ENCODE measurements at places on chromosomes 13 and 19.
A peak's percentile ranks its signal among the peaks of the same experiment; 100 is the strongest.

GRCh38 chr13:58151452-58151851 is 519.9 kb downstream of the PCDH17 start:
- DNase-seq = no peak

DNA sequence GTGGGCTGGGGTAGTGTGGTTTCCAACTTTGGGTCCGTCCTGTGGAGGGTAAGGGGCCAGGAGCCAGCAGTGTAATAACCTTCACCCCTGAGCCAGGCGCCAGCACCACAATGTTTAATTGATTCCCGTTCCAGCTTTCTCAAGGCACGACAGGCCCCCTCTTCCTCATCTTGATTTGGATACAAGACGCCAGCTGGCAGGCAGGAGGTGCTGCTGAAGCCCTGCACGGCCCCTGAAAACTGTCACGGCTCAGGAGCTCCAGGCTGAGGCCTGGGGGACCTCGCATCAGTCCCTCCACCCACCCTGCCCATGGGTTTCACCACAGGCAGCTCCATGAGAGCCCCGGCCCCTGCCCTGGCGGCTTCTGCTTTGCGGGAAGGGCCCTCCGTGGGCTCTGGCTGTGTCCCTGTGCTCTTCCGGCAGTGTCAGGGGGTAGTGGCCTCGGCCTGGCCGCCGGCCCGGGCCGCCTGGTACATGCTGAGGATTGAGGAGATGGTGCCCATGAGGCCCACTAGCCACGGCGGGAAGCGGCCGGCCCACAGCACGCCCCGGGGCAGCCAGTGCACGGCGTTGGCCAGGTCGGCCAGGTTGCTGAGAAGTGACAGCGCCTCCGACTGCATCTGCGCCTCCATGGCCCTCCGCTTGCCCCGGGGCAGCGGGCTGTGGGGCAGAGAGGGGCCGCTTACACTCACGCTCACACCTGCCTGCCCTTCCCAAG is 11.9 kb downstream of the PEX11G start:
- no peak for DNase-seq

- no peak for DNase-seq
These were observed 210.8 kb upstream of the MAB21L1 start for GRCh38 chr13:35687336-35687735.

DNA sequence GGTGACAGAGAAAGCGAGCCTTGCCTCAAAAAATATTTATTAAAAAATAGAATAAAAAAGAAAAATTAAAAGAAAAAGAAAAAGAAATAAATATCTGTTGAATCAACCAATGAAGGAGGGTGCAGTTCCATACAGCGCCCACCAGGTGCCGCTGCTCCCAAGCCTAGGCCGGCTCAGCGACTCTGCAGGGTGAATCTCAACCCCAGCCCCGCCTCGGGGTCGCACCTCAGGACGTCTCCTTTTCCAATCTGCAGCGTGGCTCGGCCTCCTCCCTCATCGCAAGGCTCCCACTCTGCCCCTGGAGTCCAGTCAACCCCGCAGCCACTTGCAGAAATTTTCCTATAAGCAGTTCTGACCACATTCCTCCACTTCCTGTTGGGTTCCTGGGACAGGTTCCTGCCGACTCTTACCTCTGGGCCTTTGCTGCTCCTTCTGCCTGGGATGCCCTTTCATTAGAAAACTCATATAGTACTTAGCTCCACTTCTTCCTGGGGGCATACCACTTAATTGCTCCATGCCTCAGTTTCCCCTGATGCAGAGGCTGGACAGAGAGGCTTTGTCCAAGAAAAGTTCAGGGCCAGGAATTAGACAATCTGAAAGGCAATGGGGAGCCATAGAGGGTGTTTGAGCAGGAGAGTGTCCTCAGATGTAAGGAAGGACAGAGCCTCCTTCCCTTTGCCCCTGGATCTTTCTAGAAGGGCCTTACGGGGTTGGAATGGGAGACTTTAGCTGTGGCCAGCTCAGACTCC is 24.3 kb downstream of the NFILZ start:
- DNase-seq = peak; percentile 16
